H9 (cell line): ENCODE measurements at places on chromosomes 3 and 15.

DNA sequence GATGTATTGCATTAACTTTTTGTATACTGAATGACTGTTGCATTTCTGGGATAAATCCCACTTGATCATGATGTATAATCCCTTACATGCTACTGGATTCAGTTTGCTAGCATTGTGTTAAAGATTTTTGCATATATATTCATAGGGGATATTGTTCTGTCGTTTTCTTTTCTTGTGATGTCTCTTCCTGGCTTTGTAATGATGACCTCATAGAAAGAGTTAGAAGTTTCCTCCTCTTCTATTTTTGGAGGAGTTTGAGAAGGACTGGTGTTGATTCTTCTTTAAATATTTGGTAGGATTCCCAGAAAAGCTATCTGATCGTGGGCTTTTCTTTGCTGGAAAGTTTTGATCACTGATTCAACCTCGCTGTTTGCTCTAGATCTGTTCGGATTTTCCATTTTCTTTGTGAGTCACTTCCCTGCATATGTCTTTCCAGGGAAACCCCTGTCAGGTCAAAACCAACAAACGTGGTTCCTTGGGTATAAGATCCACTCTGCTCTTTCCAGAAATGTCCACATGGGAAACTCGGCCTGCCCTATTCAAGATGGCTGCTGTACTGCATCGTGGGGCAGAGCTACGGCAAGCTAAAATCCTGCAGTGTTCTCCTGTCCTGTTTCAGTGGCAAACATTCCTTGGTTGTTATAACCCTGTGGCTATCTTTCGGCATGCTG lies 120.4 kb downstream of the GABRG3 start:
- DNase-seq: no peak

DNA sequence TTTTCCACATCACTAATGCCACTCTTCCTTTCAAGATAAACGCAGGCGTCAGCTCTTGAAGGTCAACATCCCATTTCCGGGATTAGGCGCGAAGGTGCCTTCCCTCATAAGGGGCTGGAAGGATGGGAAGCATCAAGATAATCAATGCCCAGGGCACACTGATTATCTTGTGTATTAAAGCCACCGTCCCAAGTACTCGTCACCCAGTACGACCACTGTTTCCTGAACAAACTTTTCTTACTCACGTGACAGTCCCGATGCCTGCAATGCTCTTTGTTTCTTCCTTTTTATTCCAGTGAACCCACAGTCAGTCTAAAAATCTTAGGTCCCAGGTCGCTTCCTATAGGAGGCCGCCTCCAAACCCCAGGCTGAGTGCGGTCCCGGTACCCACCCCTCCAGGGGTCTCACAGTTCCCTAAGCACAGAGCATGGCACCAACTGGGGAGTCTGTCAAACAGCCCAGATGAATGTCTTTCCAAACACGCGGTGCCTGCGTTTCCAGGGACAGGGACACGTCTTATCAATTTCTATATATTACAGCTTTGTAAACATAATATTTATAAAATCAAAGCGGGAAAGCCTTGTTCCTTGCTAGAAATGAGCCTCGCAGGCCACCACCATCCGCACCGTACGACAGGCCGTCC lies 589 bp downstream of the ANAPC13 start:
- no peak for DNase-seq

- no peak for DNase-seq
Observed at GRCh38 chr15:70962084-70962483, 69.5 kb downstream of the LRRC49 start.

GRCh38 chr3:182632077-182632393 lies 161.3 kb upstream of the ATP11B start:
- DNase-seq: no peak

- DNase-seq: no peak
Observed at GRCh38 chr3:171566803-171567422, 106.7 kb upstream of the TNIK start.

GRCh38 chr3:45283471-45283870 lies 57.4 kb upstream of the TMEM158 start:
- no peak for DNase-seq
